ENCODE measurements at places on chromosomes 12 and 14.

DNA sequence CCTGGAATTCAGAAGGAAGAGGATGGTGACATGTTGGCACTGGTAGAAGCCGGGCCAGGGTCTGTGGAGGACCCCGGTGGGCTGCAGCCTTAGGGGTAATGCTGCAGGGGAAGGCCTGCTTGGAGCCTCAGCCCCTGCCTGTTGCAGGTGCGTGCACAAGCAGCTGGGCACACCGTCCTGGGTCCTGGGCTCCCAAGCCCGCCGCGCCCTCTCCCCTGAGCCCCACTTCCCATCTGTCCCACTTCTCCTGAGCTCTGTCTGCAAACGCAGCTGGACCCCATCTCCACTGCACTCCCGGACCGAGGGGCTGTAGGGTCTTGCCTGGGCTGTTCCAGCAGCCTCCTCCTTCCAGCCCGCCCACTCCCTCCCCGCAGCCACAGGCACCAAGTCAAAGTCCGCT is 116.8 kb downstream of the GLT1D1 start:
- H3K4me3 ChIP-seq: no peak overlapping the region
- H3K36me3 ChIP-seq: no peaks in the 10 kb centered on the region

GRCh38 chr14:70754991-70755390 is 54.3 kb downstream of the MAP3K9 start:
- peaks cover 24% of the 10 kb centered on the region for H3K4me1 ChIP-seq
- H3K27ac ChIP-seq: peak overlapping the region; percentile 89
- no peak overlapping the region for H3K4me3 ChIP-seq
- H3K36me3 ChIP-seq: peaks cover 30% of the 10 kb centered on the region
- DNase-seq: peak; percentile 94

DNA sequence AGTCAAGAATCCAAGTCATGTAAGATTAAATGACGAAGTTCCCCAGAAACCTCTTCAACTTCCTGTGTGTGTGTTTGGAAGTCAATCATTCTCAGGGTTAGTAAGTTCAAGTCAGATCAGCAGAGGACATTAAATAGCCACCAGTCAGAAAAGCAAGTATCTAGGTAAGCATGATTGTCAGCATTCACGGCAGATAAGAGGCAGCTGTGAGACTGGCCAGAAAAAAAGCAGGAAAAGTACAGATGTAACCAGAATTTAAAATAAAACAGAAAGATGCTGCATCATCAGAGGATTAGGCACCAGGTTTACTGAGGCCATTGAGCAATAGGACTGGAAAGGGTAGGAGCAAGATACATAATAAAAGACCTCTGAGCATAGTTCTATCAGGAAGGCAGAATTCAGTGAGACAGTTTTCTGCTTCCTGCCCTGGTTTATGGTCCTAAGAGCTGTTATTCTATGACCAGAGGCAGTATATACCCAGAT is 606.9 kb downstream of the FSCB start:
- peaks cover 20% of the 10 kb centered on the region for H3K4me1 ChIP-seq
- no peaks in the 10 kb centered on the region for H3K36me3 ChIP-seq

- no peak overlapping the region for H3K27ac ChIP-seq
- no peaks in the 10 kb centered on the region for H3K36me3 ChIP-seq
- peaks cover 40% of the 10 kb centered on the region for H3K27me3 ChIP-seq
- peak; percentile 44 for DNase-seq
- no peaks in the 10 kb centered on the region for H3K4me1 ChIP-seq
Observed at GRCh38 chr12:63353559-63353958, 202.6 kb upstream of the AVPR1A start.

DNA sequence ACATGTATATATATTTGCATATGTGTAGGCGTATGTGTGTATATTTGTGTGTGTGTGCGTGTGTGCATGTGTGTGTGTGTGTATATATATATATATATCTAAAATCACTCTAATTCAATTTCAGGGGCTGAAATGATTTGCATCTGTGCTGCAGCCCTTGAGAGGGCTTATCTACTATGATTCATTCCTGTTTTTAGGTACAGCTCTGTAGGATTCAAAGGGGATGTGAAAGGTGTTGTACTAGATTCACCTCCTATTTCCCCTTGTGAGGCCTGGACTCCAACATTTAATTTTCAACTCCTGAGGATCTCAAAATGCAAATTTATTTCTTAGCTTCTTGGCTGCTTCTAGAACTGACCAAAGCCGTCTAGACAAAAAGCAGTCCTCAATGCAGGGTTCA is 11.1 kb downstream of the ERP27 start:
- no peaks in the 10 kb centered on the region for H3K36me3 ChIP-seq
- no peak overlapping the region for H3K27ac ChIP-seq
- H3K27me3 ChIP-seq: no peaks in the 10 kb centered on the region
- no peaks in the 10 kb centered on the region for H3K4me1 ChIP-seq

DNA sequence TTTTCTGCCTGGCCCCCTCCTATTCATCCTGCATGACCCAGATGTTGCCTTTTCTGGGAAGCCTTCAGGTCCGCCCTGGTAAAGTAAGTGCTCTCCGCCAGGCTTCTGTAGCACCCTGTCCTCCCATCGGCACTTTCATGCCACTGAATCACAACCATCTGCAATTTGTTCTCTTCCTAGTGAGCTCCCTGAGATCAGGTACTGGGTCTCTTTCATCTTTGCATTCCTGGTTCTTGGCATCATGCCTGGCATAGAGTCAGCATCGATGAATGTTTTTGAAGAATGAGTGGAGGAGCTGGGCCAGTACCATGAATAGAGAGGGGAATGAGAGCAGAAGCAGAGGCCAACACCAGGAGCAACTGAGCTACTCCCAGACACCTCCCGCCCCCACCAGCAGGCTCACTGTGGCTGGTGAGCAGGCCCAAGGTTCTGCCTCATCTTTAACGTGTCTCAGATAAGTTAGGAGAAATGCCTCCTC is 13.1 kb downstream of the ZDHHC22 start:
- DNase-seq: peak; percentile 51
- H3K4me1 ChIP-seq: peaks cover 19% of the 10 kb centered on the region
- no peak overlapping the region for H3K4me3 ChIP-seq
- H3K27ac ChIP-seq: no peak overlapping the region
- H3K36me3 ChIP-seq: no peaks in the 10 kb centered on the region

GRCh38 chr12:29545102-29545467 is 47.6 kb upstream of the OVCH1 start:
- no peaks in the 10 kb centered on the region for H3K27me3 ChIP-seq
- no peak overlapping the region for H3K4me3 ChIP-seq
- H3K4me1 ChIP-seq: no peaks in the 10 kb centered on the region
- no peak overlapping the region for H3K27ac ChIP-seq
- DNase-seq: no peak
- H3K36me3 ChIP-seq: peaks cover 79% of the 10 kb centered on the region

- no peak overlapping the region for H3K4me3 ChIP-seq
- DNase-seq: no peak
- peaks cover 13% of the 10 kb centered on the region for H3K27me3 ChIP-seq
- no peak overlapping the region for H3K27ac ChIP-seq
- no peaks in the 10 kb centered on the region for H3K36me3 ChIP-seq
Observed at GRCh38 chr12:54059668-54060067, 6.0 kb downstream of the HOXC4 start.
